ENCODE measurements at places on chromosomes 2 and 18.

DNA sequence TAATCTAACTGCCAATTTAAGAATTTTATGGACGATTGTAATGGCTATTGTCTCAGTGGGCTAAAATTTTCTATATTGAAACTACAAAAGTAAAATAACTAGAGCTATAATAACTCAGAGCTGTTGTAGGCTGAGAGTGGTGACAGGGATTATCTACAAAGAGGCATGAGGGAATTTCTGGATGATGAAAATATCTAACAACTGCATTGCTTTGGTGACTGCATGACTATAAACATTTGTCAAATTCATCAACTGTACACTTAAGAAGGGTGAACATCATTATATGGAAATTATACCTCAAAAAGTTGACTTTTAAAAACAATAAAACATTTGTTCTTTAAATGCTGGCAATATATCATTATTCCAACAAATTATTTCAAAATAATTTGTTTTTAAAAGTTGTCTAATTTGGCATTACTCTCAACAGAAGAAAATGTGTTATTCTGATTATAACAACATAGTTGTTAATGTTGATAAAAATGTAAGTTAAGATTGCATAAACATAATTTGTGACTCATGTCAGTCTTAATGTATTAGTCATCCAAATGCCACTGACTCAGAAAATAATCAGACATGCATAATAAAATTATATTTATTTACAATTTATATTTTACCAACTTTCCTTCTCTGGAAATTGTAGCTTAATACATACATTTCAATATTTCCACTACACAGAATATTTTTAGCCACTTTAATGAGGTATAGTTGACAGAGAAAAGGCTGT is 865.1 kb upstream of the VRK2 start:
- DNase-seq: no peak

DNA sequence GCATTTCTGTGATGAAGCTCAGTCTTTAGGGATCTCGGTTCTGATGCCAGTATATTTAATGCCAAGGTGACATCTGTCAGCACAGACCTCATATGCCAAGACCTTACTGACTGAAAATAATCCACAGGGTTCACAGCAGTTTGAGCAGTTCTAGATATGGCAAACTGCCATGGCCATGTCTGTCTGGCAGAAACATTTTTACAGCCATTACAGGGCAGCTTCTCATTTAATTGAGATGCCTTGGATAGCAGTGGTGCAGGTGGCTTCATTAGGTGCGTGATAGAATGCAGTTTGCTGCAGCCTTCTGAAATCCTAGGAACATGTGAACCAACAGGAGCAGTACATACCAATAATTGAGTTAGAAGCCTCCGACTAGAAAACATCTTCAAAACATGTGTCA is 510.6 kb downstream of the XIRP2 start:
- DNase-seq: no peak

DNA sequence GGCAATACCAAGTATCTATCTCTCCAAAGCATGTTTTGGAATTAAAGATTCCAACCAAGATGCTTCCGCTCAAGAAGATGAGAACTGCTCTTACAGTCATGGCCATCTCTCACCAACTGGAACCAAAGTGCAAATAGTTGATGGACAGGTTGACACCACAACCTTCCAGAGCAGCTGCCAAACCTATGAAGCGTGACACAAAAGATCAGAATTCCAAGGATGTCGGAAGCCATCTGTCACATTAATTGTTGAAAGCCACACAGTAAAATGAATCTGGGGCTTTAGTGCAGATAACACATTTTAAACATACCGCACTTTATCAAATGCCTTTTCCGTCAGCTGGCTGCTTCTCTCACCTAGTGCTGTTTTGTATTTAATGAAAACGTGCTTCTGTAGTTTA is 195.7 kb downstream of the CDH20 start:
- DNase-seq: no peak

- DNase-seq: no peak
These were observed 22.5 kb downstream of the THNSL2 start for GRCh38 chr2:88192613-88193012.

- DNase-seq: peak; percentile 45
These were observed 3.9 kb upstream of the TTC39C start for GRCh38 chr18:24010673-24011072.

DNA sequence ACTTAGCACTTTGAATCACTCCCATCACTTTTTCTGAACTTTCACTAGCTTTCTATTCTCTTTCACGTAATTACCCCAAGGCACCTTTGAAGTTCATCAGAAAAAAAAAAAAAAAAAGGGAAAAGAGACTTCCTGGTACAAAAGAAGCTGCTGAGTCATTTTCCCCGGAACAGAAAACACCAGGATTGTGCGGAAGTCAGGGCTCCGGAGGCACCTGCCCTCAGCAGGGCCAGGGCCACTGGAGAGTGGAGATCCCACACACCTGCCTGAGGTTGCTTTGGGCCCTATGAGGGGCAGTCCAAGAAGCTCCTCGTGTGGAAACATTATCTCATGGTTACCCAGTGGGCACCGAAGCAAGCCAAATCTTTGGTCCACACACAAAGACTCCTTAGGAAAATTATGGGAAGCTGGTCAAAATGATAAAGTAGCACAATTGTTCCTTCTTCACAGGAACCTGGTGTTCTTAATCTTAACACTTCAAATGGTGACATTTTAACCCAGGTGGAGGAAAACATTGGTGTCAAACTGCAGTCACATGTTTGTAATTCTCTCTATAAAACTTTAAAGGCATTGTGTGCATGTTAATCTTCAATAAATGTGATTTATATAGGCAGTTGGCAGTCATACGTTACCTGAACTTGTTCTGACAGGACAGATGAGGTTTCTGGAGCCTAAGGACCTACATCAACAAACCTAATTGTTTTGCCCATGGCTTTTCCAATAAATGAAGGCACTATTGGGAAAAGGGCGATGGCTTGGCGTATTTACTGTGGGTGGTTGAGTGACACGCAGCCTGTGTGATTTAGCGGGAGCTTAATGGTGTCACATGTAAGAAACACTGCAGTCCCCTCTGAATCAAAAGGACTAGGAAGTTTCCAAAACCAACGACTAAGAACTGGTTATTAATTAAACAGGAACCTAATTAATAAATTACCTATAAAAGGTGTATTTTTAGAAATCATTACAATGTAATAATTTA is 23.4 kb upstream of the FAM110C start:
- DNase-seq: no peak

- DNase-seq: peak; percentile 82
These were observed 51.7 kb downstream of the NOP58 start for GRCh38 chr2:202317080-202317857.

GRCh38 chr2:186405842-186406241 is 80.2 kb upstream of the ZC3H15 start:
- no peak for DNase-seq

GRCh38 chr2:128686497-128686859 is 367.8 kb upstream of the HS6ST1 start:
- no peak for DNase-seq

- no peak for DNase-seq
These were observed 136.9 kb downstream of the SEPTIN10 start for GRCh38 chr2:109476641-109477441.

GRCh38 chr2:216392945-216393840 is 19.1 kb upstream of the SMARCAL1 start:
- DNase-seq: no peak

DNA sequence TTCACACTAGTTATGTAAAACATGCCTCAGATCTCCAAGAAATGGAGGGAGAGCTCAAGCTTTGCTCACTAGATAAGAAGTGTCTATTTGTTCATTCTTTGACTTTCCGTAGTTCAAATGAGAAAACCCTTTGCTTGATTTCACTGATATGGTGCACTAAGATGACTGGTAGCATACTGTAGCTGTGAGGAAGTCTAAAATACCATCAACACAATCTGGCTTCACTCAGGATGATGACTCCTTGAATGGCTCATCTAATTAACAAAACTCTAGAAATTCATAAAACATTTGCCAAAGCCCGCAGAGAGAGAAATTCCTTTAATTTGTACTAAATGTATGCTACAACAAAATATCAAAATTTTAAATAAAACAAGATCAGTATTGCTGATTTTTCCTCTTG is 152.8 kb upstream of the STK17B start:
- no peak for DNase-seq

DNA sequence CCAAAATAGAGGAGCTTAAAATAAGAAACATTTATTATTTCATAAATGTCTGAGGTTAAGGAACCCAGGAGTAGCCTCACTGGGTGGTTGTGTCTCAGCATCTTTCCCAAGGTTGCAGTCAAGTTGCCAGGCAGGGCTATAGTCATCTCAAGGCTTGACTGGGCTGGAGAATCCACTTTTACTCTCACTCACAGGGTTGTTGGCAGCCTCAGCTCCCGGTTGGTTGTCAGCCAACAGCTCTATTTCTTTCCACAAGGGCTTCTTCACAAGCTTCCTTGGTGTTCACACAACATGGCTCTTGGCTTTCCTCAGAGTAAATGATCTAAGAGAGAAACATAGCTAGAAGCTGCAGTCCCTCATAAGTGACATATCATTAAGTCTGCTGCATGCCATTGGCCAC is 55.6 kb upstream of the TEX51 start:
- DNase-seq: peak; percentile 26

DNA sequence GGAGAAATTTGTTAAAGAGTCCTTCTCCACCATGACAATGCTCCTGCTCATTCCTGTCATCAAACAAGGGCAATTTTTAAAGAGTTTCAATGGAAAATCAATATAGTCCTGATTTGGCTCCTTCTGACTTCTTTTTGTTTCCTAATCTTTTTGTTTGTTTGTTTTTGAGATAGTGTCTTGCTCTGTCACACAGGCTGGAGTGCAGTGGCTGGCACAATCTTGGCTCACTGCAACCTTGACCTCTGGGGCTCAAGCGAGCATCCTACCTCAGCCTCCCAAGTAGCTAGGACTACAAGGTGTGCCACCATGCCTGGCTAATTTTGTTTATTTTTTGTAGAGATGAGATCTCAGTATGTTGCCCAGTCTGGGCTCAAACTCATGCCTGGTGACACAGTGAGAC is 58.3 kb downstream of the BMPR2 start:
- no peak for DNase-seq

DNA sequence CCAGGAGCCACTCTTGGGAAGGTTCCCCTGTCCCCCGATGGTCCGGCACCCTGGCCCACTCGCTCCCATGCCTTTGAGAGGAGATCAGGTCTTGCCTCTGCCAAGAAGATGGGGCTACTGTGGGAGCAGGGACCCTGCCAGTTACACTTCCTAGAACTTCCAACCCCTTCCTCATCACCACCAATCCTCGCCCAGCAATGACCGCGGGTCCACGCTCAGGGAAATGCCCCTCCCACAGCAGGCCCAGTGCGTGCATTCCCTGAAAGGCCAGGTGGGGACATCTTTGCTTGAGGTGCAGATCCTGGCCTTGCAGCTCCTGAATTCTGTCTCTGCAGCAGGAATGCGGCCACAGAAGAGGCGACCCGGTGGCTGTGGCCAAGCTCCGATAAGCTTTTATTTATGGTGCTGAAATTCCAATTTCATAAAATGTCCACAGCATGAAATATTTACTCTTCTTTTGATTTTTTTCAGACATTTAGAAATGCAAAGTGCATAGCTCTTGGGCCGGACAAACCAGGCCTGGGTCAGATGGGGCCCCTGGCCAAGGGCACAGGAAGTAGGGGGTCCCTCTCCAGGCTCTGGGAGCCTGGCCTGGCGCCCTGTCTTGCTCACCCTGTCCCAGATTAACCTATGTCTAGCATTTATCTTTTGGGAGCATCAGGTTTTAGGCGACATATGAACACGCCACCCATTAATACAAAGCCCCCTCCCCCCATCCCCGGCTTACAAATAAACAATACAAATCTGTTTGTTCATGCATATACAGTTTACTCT is 29.8 kb downstream of the PXDN start:
- peak; percentile 50 for DNase-seq

DNA sequence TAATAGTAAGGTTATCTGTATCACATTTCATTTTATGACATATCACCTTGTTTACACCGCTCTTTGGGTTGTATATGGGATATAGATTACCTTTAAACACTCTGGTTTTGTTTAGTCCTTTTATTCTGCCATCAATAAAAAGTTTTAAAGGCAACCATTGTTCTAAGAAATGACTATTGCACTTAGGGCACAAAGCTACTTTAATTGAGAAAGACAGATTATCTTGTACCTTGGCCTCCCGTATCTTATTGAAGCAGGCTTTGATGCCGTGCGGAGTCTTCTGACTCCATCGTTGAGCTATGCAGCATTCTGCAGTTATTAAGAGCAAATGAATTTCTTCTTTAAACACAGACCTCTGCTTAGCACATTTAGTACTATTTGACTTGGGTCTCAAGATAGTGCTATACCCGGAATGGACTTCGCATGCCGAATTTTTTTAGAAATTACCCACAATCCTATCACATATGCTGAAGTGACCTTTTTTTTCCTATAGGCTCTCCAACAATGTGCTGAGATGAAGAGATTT is 16.7 kb downstream of the PKDCC start:
- DNase-seq: no peak

DNA sequence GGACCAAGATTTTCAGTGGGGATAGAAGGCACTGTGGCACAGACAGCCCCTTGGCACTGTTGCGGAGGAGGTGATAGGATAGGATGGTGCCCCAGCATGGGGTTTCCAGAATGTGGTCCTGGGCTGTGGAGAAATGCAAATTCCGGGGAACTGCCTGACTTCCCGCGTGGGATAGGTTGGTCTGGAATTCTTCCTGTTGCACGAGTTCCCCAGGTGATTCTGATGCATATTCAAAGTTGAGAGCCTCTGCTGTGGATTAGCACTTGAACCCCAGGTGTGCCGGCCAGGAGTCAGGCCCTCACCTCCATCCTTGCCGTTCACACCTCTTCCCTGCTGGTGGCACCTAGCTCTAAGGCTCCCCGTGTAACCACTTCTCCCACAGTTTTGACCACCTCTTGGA is 15.5 kb downstream of the NCK2 start:
- DNase-seq: no peak

DNA sequence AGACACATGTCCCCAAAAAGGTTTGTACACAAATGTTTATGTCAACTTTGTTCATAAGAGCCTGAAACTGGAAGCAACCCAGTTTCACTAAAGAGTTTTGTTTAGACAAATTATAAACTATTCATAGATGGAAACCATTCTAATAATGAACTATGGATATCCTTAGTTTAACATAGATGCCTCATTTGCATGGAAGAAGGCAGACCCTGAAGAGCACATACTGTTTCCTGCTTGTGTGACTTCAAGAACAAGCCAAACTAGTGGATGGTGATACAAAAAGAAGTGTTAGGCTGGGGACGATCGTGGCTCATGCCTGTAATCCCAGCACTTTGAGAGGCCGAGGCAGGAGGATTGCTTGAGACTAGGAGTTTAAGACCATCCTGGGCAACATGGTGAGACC is 48.1 kb downstream of the ACOXL start:
- DNase-seq: no peak

GRCh38 chr2:136253288-136254004 is 135.5 kb upstream of the CXCR4 start:
- no peak for DNase-seq

- no peak for DNase-seq
These were observed 1586.8 kb upstream of the ACVR2A start for GRCh38 chr2:146258071-146258470.

DNA sequence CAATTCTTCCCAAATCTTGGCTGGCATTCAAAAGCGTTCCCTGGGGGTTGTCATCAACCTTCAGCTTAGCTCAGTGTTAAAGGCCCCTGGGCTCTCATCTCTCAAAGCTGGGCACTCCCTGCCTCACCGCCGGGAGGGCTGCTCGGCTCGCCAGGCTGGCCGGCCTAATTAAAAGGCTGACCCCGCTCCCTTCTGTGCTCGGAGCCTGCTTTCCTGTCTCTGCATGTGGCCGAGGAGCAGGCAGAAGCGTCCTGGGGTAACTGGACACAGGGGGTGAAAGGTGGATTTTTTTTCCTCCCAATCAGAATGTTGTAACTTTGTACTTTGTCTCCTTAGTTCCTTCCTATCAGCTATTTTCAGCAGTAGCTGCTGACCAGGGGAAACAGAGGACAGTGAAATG is 231.1 kb downstream of the GBX2 start:
- DNase-seq: peak; percentile 22

Data from islet precursor cell (in vitro differentiated cells).